ENCODE measurements at places on chromosomes 7 and 10.

DNA sequence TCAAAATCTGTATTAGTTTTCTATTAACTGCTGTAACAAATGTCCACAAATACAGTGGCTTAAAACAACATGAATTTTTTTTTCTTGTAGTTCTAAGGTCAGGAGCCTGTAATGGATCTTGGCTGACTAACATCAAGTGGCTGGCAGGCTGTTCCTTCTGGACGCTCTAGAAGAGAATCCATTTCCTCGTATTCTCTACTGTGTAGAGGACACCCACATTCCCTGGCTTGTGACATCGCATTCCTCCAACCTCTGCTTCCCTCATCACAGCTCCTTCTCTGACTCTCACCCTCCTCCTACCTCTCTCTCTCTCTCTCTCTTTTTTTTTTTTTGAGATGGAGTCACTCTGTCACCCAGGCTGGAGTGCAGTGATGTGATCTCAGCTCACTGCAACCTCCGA is 4.8 kb upstream of the CALHM1 start:
- DNase-seq = peak; percentile 53

DNA sequence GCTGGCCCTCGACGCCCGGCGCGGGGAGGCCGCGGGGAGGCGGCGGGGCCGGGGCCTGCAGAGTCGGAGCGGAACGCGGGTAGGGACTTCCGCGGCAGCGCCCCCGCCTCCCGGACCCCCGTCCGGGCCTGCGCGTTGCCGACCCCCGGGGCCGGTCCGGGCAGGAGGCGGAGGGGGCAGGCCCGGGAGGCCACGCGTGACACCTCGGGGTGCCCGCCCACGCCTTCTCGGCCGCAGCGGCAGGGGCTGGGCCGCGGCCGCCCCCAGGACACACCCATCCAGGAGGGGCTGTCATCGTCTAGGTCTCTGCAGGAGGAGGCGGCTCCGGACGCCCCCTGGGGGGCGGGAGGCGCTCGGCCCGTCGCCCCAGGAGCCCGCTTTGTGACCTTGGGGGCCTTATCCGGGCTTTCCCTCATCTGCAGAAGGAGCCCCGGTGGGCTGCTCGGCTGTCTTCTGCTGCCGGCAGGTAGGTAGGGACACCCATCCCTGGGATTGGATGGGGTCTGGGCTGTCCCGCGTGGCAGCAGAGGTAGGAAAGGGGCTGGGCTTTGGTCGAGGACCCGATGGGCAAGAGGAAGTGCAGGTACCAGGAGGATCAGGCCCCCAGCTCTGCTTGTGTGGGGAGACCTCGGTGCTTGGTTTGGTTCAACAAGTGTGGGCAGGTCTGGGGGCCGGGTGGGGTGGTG is 569 bp downstream of the ZNF316 start:
- peak; percentile 59 for DNase-seq

- no peak for DNase-seq
These were observed 173.6 kb upstream of the AKR1E2 start for GRCh38 chr10:4652111-4653010.

- no peak for DNase-seq
These were observed 196.1 kb upstream of the GALNT17 start for GRCh38 chr7:70935854-70936253.

DNA sequence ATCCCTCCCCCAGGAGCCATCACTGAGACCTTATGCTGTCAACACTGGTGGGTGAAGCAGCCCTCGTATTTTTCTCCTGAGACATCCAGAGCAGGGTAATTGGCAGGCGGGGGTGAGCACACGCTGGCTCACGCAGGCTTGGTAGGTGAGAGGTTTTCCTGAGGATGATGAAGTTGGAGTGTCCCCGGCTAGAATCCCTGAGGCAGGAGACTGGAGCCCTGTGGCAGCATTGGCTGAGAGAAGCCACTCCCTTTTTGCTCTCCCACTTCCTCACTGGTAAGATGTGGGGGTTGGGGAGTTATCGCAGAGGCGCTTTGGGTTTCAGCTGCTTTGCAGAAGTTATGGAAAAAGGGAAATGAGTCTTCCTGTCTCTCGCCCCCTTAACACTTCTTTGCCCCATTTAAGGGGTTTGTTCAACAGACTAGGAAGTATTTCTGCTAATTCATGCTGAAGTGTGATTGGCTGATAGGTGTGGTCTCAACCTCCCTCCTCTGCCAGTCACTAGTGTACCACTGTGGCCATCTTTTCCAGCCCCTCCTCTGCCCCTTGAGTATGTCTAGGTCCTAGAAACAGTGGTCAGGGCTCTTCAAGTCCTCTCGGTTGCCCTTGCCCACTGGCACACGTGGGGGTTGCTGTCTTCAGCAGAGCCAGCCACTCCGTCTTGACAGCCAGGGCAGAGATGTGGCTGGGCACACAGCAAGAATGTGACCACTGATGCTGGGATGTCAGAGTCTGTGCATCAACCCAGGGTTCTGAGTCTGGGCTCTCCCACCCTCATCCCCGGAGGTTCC is 5.7 kb downstream of the ARPC1B start:
- peak; percentile 41 for DNase-seq

GRCh38 chr10:102086196-102086595 is 21.0 kb downstream of the HPS6 start:
- no peak for DNase-seq

GRCh38 chr7:38862666-38863065 is 46.3 kb downstream of the VPS41 start:
- DNase-seq = no peak

DNA sequence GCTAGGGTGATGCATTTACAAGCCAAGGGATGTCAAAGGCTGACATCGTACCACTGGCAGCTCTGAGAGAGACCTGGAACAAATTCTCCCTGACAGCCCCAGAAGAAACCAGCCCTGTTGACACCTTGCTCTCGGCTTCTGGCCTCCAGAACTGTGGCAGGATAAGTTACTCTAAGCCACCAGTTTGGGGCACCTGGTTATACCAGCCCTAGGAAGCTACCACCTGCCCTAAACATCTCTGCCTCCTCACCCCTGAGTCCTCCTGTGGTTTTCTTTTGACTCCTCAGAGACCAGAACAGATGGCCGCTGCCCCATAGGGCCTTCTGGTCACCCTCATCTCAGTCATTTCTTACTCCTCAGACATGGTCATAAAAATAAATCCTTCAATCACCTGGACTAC is 107.4 kb downstream of the CPXM2 start:
- no peak for DNase-seq

DNA sequence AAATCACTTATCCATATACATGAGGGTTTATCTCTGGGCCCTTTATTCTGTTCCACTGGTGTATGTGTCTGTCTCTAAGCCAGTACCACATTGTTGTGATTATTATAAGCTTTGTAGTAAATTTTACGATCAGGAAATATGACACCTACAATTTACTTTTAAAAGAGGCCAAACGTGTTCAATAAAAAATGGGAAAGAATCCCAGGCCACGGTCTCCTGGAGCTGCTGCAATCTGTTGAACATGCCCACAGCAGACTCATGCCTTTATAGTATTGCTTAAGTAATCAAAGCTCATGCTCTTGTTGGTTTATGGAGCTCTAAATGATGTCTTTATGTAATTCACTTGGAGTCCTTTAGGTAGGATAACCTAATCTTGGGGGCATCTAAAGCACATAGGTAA is 273.0 kb downstream of the ZMYND11 start:
- DNase-seq = peak; percentile 80

DNA sequence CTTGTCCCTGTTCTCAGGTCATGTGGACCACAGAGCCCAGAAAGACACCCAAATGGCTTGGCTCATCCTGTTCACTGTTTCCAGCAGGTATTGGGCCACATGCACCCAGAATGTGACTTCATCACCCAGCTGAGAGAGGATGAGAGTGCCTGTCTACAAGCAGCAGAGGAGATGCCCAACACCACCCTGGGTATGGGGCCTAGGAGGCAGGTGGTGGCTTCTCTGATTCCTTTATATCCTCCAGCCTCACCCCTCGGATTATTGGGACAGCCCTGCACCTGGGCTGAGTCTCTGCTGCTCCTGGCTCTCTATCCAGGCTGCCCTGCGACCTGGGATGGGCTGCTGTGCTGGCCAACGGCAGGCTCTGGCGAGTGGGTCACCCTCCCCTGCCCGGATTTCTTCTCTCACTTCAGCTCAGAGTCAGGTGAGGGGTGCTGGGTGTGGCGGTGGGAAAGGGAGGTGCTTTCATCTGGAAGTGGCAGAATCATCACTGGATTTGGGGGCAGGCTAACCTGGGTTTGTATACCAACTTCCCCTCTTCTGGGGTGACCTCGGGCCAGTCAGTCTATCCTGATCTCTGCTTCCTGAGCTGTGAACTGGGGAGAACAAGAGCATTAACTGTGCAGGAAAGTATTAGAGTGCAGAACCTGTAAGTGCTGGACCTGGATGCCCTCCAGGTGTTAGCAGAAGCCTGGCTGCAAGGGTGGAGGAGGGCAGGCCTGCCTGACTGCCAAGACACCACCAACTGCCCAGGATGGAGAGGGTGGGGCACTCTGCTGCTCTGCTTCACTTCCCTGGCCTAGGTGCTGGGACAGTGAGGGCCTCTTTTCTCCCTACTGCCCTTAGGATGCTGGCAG is 5.2 kb downstream of the GHRHR start:
- DNase-seq = no peak

DNA sequence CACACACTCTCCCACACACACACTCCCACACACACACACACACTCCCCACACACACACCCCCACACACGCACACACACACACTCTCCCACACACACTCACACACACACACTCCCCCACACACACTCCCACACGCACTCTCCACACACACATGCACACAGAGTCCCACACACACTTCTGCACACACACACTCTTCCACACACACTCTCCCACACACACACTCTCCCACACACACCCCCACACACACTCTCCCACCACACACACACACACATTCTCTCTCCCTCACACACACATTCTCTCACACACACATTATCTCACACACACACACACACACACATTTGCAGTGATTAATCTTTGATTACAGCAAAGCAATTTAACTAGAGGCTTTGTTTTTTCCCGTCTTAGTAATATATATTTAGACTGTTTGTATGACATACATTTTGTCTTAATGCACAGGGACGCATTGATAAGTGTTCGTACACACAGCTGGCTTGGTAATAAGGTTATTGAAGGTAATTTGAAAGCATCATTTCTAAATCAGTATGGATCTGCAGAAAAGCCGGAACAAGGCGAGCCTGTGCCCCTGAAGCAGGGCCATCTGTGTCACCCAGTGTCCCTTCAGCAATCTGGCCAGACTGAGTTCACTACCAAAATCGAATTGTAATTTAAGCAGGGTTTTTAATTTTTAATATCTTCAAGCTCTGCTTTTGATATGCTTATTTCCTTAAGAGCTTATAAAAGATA is 69.9 kb upstream of the SH2B2 start:
- DNase-seq = no peak

DNA sequence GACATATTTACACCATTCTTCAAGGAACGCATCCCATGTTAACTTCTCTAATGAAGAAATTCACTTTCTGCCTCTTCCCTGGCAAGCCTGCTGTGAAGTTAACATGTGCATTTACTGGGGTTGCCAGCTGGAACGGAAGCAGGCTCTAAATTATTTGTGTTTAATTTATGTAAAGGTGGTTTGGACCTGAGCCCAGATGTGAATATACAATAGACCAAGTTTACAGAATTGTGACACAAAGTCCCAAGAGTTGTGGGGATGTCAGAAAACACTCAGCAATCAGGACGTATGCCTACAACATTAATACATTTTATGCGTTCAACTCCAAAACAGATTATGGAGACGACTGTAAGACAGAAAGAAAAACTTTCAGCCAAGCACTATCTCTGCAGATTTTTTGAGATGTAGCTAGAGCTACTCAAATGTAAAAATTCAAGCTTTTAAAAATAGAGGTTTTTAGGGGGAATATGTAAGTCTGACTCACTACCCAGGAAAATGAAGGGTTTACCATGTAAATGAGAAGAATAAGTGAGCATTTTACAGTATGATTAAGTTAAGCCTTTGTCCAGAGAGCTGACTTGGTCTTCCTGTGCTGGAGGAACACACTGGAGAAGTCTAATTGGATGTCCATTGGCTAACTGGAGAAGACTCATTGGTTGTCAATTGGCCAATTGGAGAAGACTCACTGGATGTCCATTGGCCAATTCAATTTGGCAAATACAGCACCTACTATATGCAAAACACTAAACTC is 19.5 kb downstream of the NRP1 start:
- no peak for DNase-seq

GRCh38 chr10:76945166-76945565 is 692.4 kb downstream of the KCNMA1 start:
- no peak for DNase-seq

- DNase-seq = peak; percentile 66
These were observed 99.4 kb downstream of the CCDC3 start for GRCh38 chr10:12902135-12902572.

GRCh38 chr10:33391611-33392465 is 57.4 kb upstream of the NRP1 start:
- no peak for DNase-seq

GRCh38 chr7:22855049-22855392 is 32.4 kb upstream of the TOMM7 start:
- DNase-seq = no peak

GRCh38 chr7:50298811-50299562 is 5.5 kb upstream of the IKZF1 start:
- no peak for DNase-seq

DNA sequence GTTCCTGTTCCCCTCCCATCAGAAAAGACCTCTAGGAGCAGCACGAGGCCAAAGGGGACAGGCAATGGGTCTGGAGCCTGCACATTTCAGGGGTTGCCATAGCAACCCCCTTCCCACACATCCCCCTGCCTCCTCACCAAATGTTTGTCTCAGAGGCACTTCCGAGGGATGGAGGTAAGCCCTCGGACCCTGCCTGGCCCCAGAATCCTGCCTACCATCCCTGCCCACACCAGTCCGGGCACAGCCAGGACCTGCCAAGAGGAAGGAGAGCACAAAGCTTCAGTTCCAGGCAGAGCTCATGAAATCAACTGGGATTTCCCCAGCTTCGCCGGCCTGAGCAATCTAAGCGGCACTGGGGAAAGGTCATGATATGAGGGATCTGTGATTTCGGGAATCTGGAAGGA is 175.0 kb upstream of the PLXNA4 start:
- DNase-seq = no peak

DNA sequence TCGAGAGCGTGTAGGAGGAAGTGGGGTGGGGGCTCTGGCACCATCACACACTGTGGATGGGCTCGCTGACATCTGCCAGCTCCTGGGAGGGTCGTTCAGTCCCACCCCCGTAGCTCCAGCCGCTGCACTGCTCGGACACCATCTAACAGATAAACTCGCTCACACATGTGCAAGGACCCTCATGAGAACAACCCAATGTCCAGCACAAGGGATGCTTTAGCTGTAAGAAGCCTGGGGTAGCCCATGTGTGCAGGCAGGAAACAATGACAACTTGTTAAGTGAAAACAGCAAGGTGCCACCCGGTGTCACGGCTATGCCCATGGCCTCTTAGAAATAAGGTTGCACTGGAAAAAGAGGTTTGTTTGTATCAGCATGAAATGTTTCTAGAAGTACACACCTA is 14.1 kb downstream of the OGDHL start:
- no peak for DNase-seq

DNA sequence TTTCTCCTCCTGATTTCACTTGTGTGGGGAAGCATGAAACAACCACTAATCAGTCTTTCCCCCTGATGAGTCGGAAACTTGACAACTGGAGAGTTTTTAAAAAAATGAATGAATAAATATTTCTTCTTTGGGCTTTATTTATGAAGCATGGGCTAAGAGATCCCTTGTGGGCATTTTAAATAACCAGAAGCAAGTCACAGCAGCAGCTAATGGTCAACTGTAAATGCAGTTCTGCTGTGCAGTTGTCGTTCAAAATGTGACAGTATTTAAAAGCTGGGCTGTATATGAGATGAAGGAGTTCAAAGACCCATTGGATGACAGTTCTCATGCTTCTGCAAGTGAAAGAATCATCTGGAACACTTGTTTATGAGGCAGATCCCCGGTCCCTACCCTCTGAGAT is 54.1 kb downstream of the STEAP1B start:
- no peak for DNase-seq

GRCh38 chr7:142438235-142438922 is 180.5 kb upstream of the PRSS58 start:
- DNase-seq = peak; percentile 51
